ENCODE measurements at places on chromosomes 1 and 21. TPM values are rescaled to one million over a fixed set of nuclear protein-coding genes. Genes with fewer than 3 reads are reported as not detected.

The KHDC4 gene
- polyA plus RNA-seq = 92.7 TPM

The HHIPL2 gene
- 0.79 TPM for polyA plus RNA-seq

The RORC gene
- polyA plus RNA-seq = 11.1 TPM

The OPTC gene
- not detected for polyA plus RNA-seq

The KCNT2 gene
- 2.7 TPM for polyA plus RNA-seq

The MX1 gene
- polyA plus RNA-seq = 7.4 TPM

The LCE2B gene
- polyA plus RNA-seq = not detected

GRCh38 chr1:216499581-216500272 lies 76.5 kb upstream of the USH2A start:
- no peak for DNase-seq

GRCh38 chr1:81912383-81912782 lies 111.6 kb downstream of the ADGRL2 start:
- DNase-seq = peak; percentile 12

- DNase-seq = no peak
These were observed 11.9 kb upstream of the PDE9A start for GRCh38 chr21:42641311-42642218.

- DNase-seq = no peak
These were observed 32.2 kb downstream of the ST6GALNAC3 start for GRCh38 chr1:76106719-76107235.

DNA sequence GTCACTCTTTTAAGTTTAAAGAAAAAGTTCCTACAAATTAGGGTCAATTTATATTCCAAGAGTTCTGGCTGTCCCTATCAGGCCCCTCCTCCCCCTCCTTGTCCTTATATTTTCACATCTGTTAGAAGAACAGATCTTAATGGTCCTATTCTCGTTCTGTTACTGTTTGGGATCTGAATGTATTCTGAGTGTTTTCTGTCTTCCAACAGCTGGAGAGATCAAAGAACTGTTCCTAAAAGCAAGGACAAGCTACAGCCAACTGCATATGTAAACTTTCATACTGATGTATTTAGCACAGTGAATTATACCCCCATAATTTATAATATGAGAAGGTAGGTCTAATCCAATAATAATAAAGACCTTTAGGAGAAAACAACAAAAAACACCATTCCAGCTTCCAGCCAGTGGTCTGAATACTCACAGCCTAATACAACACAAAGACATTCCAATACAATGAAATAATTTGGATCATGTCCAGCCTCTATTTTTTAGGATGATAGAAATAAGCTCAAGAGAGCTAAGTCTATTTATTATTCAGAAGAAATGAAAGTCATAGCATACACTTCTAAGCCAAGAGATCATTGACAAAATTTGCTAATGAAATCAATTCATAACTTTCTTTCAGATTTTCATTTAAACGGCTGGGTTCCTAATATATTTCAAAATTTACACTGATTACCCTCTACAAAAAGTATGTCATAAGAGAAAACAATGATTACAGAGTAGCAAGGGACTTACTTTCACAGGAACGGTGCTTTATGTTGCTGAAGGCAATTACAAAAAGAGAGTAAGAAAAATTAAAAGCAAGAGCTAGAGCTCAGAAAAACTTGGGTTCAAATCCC lies 25.3 kb downstream of the WLS start:
- DNase-seq = peak; percentile 68

GRCh38 chr21:40967771-40968170 lies 120.8 kb upstream of the DSCAM start:
- DNase-seq = no peak

DNA sequence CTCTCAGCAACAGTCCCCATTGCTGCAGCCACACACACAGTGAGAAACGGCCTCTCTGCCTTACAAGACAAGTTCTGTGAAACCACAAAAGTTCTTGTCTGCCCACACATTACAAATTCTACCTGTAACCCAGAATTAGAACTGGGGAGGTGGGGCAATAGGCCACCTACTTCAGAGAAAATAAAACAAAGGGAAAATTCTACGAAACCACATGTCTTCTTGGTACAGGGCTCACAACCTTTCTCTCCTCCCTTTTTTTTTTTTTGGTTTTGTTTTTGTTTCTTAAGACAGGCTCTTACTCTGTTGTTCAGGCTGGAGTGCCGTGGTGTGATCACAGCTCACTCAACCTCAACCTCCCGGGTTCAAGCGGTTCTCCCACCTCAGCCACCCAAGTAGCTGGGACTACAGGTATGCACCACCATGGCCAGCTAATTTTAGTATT lies 30.2 kb downstream of the LPAR3 start:
- DNase-seq = no peak

DNA sequence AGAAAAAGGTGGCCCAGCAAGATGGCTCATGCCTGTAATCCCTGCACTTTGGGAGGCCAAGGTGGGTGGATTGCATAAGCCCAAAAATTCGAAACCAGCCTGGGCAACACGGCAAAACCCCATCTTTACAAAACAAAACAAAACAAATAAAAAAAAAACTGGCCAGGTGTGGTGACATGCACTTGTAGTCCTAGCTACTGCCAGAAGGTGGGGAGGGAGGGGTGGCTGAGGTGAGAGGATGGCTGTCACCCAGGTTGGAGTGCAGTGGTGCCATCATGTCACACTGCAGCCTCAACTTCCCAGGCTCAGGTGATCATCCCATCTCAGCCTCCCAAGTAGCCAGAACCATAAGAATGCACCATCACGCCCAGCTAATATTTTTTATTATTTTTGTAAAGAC lies 22.8 kb downstream of the RERE start:
- DNase-seq = no peak

GRCh38 chr1:75129983-75130789 lies 4.0 kb upstream of the LHX8 start:
- DNase-seq = no peak
